ENCODE measurements at places on chromosomes 3 and 15.

GRCh38 chr3:27322634-27323033, 46.5 kb downstream of the NEK10 start:
- no peak for DNase-seq

DNA sequence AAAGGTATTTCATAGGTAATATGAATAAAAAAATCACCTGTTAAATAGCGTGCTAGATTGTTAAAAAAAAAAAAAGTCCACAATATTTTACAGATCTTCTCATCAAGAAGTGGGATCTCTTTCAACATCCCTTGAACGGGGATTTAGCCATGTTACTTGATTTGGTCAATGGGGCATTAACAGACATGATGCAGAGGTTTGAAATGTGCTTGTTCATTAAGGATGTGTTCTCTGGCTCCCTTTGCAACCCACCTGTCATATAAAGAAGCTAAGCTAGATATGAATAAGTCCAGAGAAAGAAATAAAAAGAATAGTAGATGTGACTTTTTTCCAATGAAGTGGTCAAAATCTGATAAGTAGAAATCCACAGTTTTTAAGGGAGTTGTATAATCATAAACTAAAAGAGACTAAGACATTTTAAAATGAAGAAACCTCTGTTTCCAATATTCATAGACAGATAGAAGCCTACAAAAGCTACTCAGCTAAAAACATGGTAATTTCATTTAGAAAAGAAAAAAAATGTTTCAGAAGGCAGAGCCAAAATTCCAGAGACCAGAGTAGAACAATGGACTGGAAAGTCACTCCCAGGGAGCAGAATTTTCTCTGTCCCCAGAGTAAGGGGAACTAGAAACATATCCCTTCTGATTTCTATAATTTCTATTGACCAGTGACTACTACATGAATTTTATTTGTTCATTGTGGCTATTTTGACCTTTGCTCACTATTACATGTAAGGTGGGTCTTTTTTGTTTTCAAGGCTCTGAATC, 79.2 kb downstream of the PLSCR2 start:
- DNase-seq, result no peak

DNA sequence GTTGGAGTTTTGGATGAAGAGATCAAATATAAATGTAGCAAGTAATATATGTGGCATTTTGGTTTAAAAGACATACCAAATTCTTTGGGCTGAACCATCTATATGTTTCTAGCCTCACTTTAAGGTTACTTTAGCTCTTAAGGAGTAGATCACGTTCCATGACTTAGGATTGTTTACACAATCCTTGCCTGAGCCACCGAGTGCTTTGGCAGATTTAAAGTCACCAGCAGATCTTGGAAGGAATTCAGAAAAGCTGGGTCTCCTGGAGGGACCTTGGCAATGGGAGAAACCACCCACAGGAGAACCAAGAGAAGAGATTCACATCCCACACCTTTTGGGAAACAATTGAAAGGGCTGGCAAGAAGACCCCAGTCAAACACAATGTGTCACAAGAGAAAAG, 54.5 kb downstream of the TM4SF18 start:
- no peak for DNase-seq

DNA sequence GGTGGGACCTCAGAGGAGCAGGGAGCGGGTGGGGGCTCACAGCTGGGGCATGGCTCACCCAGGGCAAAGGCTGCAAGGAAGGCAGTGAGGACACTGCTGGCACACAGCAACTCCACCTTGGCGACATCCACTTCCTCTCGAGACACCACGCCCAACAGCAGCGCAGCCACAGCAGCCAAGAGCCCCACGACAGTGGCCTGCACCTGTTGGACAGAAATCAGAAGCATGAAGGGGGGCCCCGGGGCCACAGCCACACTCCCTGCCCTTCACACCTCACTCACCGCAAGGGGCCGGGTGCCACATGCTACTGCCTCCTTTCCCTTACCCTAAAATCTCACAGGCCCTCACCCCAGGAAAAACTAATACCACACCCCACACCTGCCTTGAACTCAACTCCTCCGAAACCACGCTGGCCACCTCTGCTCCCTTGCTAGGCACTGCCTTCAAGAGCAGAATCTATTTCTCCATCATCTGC, 57.3 kb downstream of the ROPN1B start:
- no peak for DNase-seq

DNA sequence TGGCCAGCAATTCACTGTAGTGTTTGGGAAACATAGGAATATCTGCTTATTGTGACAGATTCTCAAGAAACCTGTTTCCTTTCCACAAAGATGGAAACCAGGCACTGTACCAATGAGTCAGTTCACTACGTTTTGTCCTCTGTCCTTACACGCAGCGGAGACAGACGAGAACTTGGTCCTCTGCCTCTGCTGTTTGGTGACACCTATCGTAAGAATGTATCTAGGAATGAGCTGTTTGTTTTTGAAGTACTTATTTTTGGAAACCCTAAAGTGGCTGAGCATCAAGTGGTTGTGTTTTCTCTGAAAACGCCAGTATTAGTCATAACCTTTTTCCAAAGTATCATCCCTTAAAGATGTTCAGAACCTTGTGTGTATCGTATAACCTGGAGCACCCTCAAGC, 93.0 kb downstream of the PGPEP1L start:
- DNase-seq, result peak; percentile 31

DNA sequence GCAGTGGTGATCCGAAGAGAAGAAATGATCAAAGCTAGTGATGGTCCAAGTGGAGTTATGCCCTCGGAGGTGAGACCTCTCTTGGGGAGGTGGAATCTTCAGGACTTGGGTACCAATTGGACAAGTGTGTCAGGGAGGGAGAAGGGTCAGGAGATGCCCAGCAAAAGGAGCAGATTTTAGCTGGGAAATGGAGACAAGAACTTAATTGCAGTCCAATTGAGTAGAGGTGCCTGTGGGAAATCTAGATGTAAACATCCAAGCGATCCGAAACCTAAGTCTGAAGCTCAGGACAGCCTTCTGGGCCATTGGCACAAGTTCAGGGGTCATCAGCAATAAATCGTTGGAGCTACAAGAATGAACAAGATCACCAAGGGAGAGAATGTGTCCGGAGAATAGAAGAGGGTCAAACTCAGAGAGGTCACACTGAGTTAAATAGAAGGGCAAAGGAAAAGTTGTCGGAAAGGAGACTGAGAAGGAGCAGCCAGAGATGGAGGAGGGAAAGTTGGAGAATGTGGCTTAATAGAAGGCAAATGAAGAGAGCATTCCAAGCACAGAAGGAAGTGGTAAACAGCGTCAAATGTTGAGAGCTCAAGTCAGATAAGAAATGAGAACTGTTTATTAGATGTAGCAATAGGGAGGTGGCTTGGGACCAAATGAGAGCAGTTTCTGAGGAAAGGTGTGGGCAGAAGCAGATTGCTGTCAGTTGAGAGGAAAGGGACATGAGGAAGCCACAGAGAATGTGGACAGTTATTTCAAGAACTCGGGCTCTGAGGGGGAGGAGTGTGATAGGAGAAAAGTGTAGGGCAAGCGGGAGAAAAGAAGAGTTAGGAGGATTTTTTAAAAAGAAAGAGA, 64.2 kb upstream of the FNDC3B start:
- DNase-seq, result no peak

DNA sequence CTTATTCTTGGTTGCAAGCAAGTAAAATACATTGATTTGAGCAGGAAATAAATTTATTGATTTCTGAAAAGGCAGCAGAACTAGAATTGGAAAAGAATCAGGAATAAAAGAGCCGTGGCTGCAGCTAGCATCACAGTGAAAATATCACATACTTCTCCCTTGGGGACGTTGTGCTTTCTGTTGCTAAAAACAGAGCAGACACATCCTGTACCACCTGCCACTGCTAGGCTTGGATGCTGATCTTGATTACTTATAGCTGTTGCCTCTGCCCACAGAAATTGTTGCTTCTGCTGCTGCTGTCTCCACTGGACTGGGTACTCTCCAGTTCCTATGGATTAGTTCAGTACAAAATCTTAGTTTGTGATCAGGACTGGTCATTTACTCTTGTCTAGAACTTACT, 283.8 kb downstream of the C3orf38 start:
- no peak for DNase-seq

GRCh38 chr15:39593071-39593655, 12.3 kb downstream of the THBS1 start:
- DNase-seq, result no peak

- no peak for DNase-seq
Observed at GRCh38 chr15:43974852-43975251, 148.1 kb downstream of the WDR76 start.

DNA sequence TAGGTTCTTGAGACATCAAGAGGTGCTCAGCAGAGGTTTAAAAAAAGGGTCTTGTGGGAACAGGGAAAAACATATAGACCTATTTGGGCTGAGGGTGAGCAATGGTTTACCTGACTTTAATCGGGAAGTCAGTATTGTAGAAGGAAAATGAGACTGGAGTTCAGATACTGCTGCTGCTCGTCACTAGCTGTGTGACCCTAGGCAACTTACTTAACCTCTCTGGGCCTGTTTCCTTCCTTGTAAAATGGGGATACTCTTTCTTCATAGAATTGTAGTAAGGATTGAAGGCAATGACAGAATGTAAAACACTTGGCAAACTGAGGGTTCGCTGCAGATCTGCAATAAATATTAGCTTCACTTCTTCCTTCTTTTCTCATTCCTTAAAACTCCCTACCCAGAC, 327.5 kb upstream of the PROK2 start:
- no peak for DNase-seq

- DNase-seq, result no peak
Observed at GRCh38 chr15:73937726-73938125, 11.5 kb downstream of the LOXL1 start.

DNA sequence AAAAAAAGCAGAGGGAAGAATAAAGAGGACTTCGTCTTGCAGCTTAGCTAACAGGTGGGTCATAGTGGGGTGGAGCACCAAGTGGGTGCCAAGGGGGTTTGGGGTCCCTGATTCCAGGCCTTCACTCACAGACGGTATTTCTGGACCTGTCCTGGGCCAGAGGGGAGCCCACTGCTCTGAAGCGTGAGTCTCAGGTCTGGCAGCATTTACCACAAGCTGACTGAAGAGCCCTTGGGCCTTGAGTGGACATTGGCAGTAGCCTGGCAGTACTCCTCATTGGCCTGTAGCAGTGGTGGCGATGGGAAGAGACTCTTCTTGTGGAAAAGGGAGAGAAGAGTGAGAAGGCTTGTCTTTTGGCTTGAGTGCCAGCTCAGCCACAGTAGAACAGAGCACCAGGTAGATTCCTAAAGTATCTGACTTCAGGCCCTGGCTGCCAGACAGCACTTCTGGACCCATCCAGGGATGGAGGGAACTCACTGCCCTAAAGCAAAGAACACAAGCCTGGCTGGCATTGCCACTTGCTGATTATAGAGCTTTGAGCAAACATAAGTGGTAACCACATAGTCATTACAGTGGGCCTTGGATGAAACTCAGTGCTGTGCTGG, 72.9 kb downstream of the GLDN start:
- DNase-seq, result no peak

GRCh38 chr3:56339671-56340070, 128.6 kb downstream of the ERC2 start:
- DNase-seq, result no peak
